ENCODE measurements at places on chromosomes 3 and 15.

DNA sequence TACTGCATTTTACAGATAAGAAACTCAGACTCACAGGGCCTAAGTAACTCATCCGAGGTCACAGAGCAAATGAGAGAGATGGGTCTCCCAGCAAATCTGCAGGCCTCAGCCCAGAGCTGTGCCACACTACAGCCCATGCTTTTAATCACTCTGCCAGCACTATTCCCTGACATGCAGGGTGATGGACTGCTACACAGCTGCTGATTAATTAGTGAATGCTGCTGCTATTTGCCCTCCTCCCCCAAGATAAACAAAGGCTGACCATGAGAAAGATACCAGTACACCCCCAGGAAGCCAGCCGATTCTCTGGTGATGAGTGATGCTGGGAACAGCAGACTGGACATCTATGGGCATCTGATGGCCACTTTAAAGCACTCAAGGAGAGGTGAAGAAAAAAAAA is 39.3 kb downstream of the RFTN1 start:
- no peak for DNase-seq

- no peak for DNase-seq
These were observed 76.9 kb upstream of the STXBP5L start for GRCh38 chr3:120831066-120831465.

GRCh38 chr15:74037171-74038117 is 42.9 kb downstream of the PML start:
- DNase-seq, result no peak

GRCh38 chr3:9947025-9947995 is 4.9 kb downstream of the PRRT3 start:
- DNase-seq, result peak; percentile 78

DNA sequence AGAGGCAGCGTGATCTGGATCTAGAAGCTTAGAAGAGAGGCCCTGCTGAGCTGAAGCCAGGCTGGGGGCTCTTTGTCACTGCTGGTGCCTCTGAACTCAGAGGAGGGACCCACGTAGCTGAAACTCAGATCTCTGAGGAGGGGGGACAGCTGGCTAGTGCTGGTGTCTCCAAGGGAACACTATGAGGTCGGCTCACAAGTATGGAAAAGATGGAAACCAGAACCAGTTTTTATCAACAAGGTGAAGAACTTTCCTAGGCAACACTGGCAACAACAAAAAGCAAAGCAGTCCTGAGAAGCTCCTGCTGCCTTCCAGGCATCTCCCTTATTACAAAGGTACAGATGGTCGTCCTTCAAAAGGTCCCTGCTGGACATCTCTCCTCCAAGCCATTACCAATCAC is 27.0 kb upstream of the FSTL1 start:
- no peak for DNase-seq
